ENCODE measurements at places on chromosomes 2 and 18.
A peak's percentile ranks its signal among the peaks of the same experiment; 100 is the strongest.

- DNase-seq = no peak
These were observed 41.2 kb downstream of the ASAP2 start for GRCh38 chr2:9247786-9248185.

DNA sequence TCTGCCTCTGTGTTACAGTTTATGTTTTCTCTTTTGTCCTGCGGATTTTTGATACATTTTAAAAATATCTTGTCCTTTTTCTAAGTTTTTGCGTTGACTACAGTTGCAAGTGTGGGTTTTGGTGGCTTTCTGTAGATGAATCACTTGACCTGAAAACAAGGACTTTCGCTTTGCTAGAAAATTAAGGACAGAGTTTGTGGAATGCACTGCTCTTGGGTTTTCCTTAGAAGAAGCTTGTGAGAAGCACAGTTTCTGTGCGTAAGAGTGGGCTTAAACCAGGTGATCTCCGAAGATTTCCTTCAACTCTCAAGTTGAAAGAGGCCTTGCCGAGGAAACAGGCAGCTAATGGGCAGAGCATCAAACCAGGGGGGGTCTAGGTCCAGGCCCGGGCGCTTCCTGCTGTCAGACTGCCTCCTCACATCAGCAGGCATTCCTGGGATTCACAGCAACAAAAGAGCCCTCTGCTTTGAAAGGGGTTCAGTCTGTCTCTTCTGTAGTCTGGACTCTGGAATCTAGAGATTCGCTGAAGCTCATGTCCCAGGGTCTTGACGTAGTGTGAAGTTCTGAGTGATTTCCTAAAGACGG is 17.3 kb downstream of the NCK2 start:
- DNase-seq = no peak

DNA sequence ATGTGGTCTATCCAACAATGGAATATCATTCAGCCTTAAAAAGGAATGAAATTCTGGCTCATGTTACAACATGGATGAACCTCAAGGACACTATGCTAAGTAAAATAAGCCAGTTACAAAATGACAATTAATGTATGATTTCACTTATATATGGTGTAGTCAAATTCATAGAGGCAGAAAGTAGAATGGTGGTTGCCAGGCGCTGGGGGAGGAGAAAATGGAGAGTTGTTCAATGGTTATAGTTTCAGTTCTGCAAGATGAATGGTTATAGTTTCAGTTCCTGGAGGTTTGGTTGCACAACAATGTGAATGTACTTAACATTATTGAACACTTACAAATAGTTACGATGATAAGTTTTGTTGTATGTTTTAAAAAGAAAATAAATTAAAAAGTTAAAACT is 79.2 kb upstream of the IL1R2 start:
- peak; percentile 2 for DNase-seq

GRCh38 chr18:10863026-10863425 is 286.3 kb downstream of the PIEZO2 start:
- DNase-seq = no peak

DNA sequence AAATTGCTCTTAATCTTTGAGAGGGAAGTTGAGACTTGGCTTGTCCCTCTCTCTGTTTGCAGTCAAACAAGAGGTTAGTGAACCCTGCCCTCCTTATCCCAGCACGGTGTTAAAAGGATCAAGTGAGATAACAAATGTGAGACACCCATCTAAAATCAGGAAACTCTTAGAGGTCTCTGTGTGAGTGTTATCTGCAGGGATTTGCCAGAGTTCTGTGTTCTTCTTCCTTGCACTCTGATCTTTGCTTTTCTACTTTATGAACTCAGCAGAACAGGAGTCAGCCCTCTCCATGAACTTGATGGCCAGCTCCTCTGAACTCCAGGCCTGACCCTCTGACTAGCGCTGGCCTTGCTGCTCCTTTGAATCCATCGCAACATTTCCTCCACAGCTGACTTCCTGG is 123.8 kb downstream of the NCKAP5 start:
- DNase-seq = no peak

- DNase-seq = no peak
These were observed 84.1 kb downstream of the NDUFA10 start for GRCh38 chr2:239940861-239941570.

DNA sequence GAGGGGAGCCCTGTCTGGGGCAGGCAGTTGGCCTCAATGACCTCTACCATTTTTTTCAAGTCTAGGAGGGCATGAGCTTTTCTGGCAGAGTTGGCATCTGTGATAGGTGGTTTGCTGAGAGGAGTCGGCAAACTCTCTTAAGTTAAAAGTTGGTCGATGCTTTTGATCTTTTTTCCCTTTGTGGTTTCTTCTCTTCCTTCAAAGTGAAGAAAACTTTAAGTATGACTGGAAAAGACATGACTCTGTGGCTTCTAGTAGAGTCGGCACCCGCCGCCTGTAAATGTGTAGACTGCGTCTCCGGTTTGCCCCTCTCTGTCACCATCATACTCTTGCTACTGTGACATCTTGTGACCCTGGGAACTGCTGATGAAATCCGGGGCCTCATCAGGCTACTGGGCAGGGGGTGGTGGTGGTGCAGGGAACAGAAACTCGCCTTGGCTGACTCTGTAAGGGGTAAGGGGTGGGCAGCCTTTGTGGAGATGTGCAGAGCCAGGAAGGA is 21.1 kb downstream of the INPP5D start:
- peak; percentile 55 for DNase-seq

- no peak for DNase-seq
These were observed 2.8 kb downstream of the IMPA2 start for GRCh38 chr18:11984091-11984490.

GRCh38 chr18:25164848-25165811 is 186.8 kb downstream of the ZNF521 start:
- DNase-seq = no peak

- no peak for DNase-seq
These were observed 100.1 kb upstream of the TRIB2 start for GRCh38 chr2:12616456-12617156.

DNA sequence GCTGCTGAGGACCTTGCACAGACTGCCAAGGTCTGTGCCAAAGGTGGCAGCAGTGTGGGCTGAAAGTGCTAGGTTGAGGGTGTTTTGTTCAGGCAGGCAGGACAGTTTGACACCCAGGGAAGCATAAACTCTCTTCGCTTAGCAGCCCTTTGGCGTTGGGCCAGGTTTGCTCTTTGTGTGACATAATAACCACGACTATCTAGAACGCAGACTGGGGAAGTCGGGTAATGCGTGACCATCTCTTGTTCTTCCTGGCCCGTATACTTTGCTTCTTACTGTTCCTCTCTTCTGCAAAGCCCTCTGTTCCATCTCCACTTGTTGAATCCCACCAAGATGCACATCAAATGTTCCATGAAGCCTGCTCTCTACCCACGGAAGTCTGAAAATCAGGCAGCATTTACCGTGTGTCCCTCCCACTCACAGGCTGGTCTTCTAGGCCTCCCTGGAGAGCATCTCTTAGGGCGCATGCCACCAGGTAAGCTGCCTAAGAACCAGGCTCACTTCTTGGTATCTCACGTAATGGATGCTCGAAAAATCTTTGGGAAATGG is 96.7 kb upstream of the LMAN1 start:
- no peak for DNase-seq

GRCh38 chr18:7414459-7414858 is 152.7 kb upstream of the PTPRM start:
- DNase-seq = no peak

GRCh38 chr18:36578871-36579710 is 249.7 kb downstream of the TPGS2 start:
- DNase-seq = no peak
